ENCODE measurements at places on chromosomes 4 and X. TPM values are rescaled to one million over a fixed set of nuclear protein-coding genes. Genes with fewer than 3 reads are reported as not detected.

KCNE5 gene
- total RNA-seq = not detected

BEND2 gene
- total RNA-seq = not detected

CSAG3 gene
- not detected for total RNA-seq

MGARP gene
- total RNA-seq = 8.9 TPM

GLRA2 gene
- total RNA-seq = not detected

PDE6B gene
- total RNA-seq = 3.6 TPM

- H3K4me3 ChIP-seq = no peak overlapping the region
- DNase-seq = no peak
- H3K4me1 ChIP-seq = no peaks in the 10 kb centered on the region
- no peaks in the 10 kb centered on the region for H3K27me3 ChIP-seq
- no peaks in the 10 kb centered on the region for H3K36me3 ChIP-seq
Observed at GRCh38 chrX:137101273-137101990, 67.6 kb upstream of the GPR101 start.

DNA sequence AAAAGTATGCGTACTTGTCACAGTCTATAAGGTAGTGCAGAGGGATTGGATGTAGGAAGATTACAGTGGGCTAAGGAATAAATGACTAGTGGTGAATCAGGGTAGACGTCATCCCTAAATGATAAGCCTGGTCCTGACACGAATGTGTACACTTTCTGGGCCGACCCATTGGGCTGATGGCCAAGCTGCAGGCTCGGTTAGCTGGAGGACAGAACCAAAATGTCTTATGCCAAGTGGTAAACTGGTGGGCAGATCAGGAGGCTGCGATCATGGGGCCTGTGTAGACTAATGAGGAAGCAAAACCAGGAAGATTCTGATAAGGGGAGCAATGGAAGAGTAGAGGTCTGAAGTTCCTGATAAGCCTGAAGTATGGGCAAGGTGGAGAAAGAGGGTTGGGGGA, 272.8 kb upstream of the GATB start:
- H3K36me3 ChIP-seq = no peaks in the 10 kb centered on the region
- no peak overlapping the region for H3K4me3 ChIP-seq
- H3K4me1 ChIP-seq = no peaks in the 10 kb centered on the region
- DNase-seq = no peak

- H3K27me3 ChIP-seq = no peaks in the 10 kb centered on the region
- no peak overlapping the region for H3K4me3 ChIP-seq
- no peak overlapping the region for H3K27ac ChIP-seq
Observed at GRCh38 chr4:122548452-122548851, 72.4 kb downstream of the IL21 start.

GRCh38 chr4:150131581-150132228, 53.5 kb downstream of the DCLK2 start:
- H3K27ac ChIP-seq = no peak overlapping the region
- no peaks in the 10 kb centered on the region for H3K36me3 ChIP-seq
- no peaks in the 10 kb centered on the region for H3K27me3 ChIP-seq
- H3K4me1 ChIP-seq = peaks cover 2% of the 10 kb centered on the region

GRCh38 chr4:145132511-145133098, 34.5 kb downstream of the ABCE1 start:
- peaks cover 1% of the 10 kb centered on the region for H3K36me3 ChIP-seq
- H3K27me3 ChIP-seq = no peaks in the 10 kb centered on the region
- H3K27ac ChIP-seq = no peak overlapping the region
- no peak for DNase-seq
- H3K4me1 ChIP-seq = peaks cover 4% of the 10 kb centered on the region
- no peak overlapping the region for H3K4me3 ChIP-seq

DNA sequence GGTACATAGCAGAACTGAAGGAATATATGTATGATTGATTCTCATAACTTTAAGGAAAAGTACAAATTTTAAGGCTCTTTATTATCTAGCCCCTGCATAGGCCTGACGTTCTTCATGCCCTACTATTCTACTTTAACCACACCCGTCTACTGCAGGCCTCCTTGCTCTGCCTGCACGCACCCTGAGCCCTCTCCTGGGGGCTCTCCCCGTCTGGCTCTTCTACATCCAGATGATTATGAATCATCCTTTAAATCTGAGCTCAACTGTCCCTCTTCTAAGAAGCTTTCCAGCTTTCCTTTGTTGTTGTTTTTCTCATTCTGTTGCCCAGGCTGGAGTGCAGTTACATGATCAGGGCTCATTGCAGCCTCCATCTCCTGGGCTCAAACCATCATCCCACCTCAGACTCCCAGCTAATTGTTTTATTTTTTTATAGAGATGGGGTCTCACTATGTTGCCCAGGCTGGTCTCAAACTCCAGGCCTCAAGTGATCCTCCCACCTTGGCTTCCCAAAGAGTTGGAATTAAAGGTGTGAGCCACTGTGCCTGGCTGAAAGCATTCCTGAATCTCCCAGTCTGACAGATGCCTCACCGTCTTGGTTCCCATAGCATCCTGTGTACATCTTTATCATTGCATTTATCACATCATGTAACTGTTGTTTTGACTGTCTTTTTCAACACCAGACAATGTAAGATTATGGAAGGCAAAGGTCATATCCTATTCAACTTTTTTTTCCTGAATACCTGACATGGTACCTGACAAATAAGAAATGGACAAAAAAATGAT, 89.2 kb downstream of the WDFY3 start:
- no peaks in the 10 kb centered on the region for H3K4me1 ChIP-seq
- H3K4me3 ChIP-seq = no peak overlapping the region

- no peak for DNase-seq
- no peaks in the 10 kb centered on the region for H3K4me1 ChIP-seq
- no peaks in the 10 kb centered on the region for H3K27me3 ChIP-seq
Observed at GRCh38 chr4:186240848-186241491, 13.7 kb downstream of the KLKB1 start.

GRCh38 chr4:113738251-113738650, 23.3 kb downstream of the CAMK2D start:
- H3K4me1 ChIP-seq = peaks cover 27% of the 10 kb centered on the region
- no peak overlapping the region for H3K4me3 ChIP-seq
- no peaks in the 10 kb centered on the region for H3K36me3 ChIP-seq
- H3K27ac ChIP-seq = peak overlapping the region; percentile 47

GRCh38 chr4:10728016-10728415, 43.4 kb upstream of the CLNK start:
- H3K4me3 ChIP-seq = no peak overlapping the region
- H3K27ac ChIP-seq = no peak overlapping the region
- no peaks in the 10 kb centered on the region for H3K36me3 ChIP-seq
- H3K27me3 ChIP-seq = no peaks in the 10 kb centered on the region
- no peaks in the 10 kb centered on the region for H3K4me1 ChIP-seq
